ENCODE measurements at places on chromosomes 7 and 10.
A peak's percentile ranks its signal among the peaks of the same experiment; 100 is the strongest.

DNA sequence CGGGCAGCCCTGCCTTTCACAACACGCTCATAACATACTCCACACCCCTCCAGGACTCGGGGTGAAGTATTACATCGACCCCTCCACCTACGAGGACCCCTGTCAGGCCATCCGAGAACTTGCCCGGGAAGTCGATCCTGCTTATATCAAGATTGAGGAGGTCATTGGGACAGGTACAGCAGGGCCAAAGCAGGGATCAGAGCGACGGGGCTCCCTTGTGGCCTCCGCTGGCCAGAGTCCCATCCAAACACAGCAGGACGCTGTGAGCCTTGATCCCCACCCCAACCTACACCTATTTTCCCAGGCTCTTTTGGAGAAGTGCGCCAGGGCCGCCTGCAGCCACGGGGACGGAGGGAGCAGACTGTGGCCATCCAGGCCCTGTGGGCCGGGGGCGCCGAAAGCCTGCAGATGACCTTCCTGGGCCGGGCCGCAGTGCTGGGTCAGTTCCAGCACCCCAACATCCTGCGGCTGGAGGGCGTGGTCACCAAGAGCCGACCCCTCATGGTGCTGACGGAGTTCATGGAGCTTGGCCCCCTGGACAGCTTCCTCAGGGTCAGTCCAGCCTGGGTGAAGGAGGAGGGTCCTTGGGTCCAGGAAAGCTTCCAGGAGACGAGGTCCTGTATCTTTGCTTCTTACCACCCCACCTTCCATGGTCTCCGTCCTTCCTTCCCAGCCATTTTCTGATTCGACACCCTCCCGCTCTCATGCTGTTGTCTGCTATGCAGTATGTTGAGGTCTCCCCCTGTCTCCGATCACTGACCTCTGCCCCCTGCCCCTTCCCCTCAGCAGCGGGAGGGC is 13.5 kb downstream of the EPHB6 start:
- no peaks in the 10 kb centered on the region for H3K27me3 ChIP-seq
- no peak overlapping the region for H3K27ac ChIP-seq
- no peak overlapping the region for H3K4me3 ChIP-seq

- H3K36me3 ChIP-seq, result no peaks in the 10 kb centered on the region
- H3K27ac ChIP-seq, result no peak overlapping the region
These were observed 30.6 kb downstream of the NET1 start for GRCh38 chr10:5442990-5443370.

- no peak overlapping the region for H3K27ac ChIP-seq
- no peaks in the 10 kb centered on the region for H3K4me1 ChIP-seq
- no peak for DNase-seq
These were observed 31.0 kb downstream of the PDE1C start for GRCh38 chr7:32039000-32039756.

- no peaks in the 10 kb centered on the region for H3K27me3 ChIP-seq
- H3K27ac ChIP-seq, result no peak overlapping the region
- DNase-seq, result no peak
These were observed 61.7 kb downstream of the PRPF18 start for GRCh38 chr10:13648425-13648824.

DNA sequence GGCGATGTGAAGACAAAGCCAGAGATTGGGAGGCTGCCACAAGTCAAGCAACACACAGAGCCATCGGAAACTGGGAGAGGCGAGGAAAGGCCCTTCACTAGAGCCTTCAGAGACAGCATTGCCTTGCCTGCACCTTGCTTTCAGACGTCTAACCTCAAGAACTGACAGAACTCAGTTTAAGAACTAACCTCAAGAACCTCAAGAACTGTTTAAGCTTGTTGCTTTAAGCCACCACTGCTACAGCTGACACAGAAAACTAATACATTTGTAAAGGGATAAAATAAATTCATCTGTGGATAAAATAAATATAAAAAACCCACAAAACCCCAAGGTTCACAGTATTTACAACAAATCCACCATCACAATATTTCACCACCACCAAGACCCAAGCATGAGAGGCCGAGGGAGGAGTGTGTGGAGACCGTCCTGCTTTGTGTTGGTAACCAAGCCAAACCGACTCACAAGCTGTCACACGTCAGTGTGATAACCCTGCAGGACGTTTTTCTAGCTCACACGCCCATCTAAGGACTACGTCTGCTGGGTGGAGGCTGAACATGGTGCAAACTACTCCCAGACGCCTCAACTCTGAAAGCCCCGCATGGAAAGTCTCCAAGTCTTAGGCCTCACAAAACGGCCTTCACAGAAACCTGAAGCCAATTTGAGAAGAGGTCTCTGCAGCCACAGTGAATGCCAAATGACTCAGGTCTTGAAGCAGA is 116.8 kb downstream of the ABLIM1 start:
- peak; percentile 89 for DNase-seq
- no peaks in the 10 kb centered on the region for H3K27me3 ChIP-seq
- no peak overlapping the region for H3K4me3 ChIP-seq
- peaks cover 45% of the 10 kb centered on the region for H3K4me1 ChIP-seq
- H3K27ac ChIP-seq, result peak overlapping the region; percentile 81

- H3K36me3 ChIP-seq, result no peaks in the 10 kb centered on the region
- H3K4me3 ChIP-seq, result no peak overlapping the region
- no peaks in the 10 kb centered on the region for H3K4me1 ChIP-seq
- H3K27me3 ChIP-seq, result no peaks in the 10 kb centered on the region
- no peak overlapping the region for H3K27ac ChIP-seq
These were observed 3.3 kb downstream of the FRMPD2 start for GRCh38 chr10:48271047-48271730.

GRCh38 chr7:71860572-71860971 is 551.6 kb downstream of the CALN1 start:
- no peaks in the 10 kb centered on the region for H3K27me3 ChIP-seq
- no peak for DNase-seq
- no peak overlapping the region for H3K4me3 ChIP-seq
- H3K36me3 ChIP-seq, result no peaks in the 10 kb centered on the region

DNA sequence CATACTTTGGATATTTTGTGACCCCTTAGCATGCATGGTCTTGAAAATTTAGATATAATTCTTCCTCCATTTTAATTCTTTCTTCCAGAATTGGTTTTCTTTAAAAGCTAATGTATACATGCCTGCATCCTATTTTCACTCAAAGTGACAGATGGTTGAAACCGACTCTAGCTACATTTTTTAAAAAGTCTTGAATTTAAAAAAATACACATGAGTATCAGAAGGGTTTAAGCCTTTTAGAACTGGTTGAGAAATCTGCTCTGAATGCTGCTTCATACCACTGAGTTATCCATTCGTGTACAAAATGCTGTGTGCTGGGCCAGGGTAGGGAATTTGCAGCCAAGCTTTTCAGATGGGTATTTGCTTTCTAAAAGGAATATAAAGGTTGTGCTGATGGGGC is 16.5 kb downstream of the DYNC1I1 start:
- no peaks in the 10 kb centered on the region for H3K4me1 ChIP-seq
- no peak overlapping the region for H3K27ac ChIP-seq
- no peak overlapping the region for H3K4me3 ChIP-seq
- DNase-seq, result no peak
- H3K27me3 ChIP-seq, result no peaks in the 10 kb centered on the region
- no peaks in the 10 kb centered on the region for H3K36me3 ChIP-seq

DNA sequence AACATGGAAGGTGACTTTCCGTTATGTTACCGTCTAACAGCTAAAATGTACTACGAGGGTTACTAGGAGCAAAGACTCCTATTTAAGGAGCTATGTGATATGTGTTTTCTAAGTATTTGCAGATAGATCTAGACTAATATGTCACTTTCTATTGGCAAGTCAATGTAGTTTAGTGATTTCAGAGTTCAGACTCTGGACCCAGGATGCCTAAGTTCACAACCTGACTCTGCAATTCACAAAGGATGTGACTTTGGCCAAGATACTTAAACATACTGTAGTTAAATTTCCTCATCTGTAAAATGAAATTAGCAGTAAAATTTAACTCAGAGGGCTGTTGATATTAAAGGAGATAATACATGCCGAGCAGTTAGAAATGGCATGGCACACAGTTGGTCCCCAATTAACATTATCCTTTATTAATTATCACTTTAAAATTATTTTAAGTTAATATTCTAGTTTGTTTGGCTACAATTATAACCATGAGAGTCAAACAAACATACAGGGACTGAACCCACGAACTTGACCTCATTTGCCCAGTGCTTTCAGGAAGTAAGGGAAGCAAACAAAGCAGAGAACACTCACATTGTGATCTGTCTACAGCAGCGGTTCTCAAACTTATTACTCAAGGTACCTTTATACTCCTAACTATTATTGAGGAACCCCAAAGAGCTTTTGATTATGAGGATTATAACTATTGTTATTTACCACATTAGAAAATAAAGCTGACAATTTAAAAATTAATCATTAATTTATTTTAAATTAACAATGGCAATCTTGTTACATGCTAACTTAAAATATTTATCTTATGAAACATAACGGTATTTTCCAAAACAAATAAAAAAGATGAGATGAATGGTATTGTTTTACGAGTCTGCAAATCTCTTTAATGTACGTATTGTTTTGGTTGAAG is 94.4 kb downstream of the ANK3 start:
- no peaks in the 10 kb centered on the region for H3K27me3 ChIP-seq
- H3K27ac ChIP-seq, result no peak overlapping the region
- no peaks in the 10 kb centered on the region for H3K36me3 ChIP-seq
- peaks cover 7% of the 10 kb centered on the region for H3K4me1 ChIP-seq
- H3K4me3 ChIP-seq, result no peak overlapping the region

GRCh38 chr10:96511044-96511945 is 2.4 kb downstream of the TLL2 start:
- DNase-seq, result peak; percentile 65
- no peaks in the 10 kb centered on the region for H3K36me3 ChIP-seq
- peaks cover 25% of the 10 kb centered on the region for H3K4me1 ChIP-seq
- peaks cover 22% of the 10 kb centered on the region for H3K27me3 ChIP-seq

DNA sequence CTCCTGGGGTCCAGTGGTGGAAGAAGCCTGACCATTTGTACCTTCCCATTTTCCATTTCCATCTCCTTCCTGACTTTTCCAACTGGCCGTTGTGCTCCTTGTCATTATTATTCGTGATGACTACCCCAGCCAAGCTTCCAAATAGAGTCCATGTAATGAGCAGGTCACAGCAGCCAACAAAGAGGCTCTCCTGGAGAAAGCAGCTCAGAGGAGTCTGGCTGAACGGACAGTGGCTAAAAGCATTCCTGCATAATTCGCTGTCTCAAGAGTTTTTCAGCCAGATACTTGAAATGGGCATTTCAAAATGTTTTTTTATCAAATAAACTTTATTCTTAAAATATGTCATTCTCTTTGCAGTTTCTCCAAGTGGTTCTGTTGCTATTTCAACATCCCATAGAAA is 458.6 kb downstream of the INHBA start:
- H3K4me1 ChIP-seq, result no peaks in the 10 kb centered on the region
- H3K27ac ChIP-seq, result no peak overlapping the region
- DNase-seq, result no peak
- no peak overlapping the region for H3K4me3 ChIP-seq
- H3K27me3 ChIP-seq, result no peaks in the 10 kb centered on the region

GRCh38 chr10:29798921-29799690 is 164.3 kb upstream of the SVIL start:
- H3K27me3 ChIP-seq, result no peaks in the 10 kb centered on the region
- H3K27ac ChIP-seq, result no peak overlapping the region
- peaks cover 6% of the 10 kb centered on the region for H3K4me1 ChIP-seq
- DNase-seq, result no peak
- H3K4me3 ChIP-seq, result no peak overlapping the region

Data from suprapubic skin (tissue), 4 donors.